Effector memory CD4-positive, alpha-beta T cell (primary cell): ENCODE measurements at places on chromosomes 13 and 19.

- DNase-seq: no peak
Measured at GRCh38 chr19:8481616-8482015, 20.8 kb downstream of the PRAM1 start.

- DNase-seq: no peak
Measured at GRCh38 chr13:41706152-41706551, 248.8 kb downstream of the RGCC start.

DNA sequence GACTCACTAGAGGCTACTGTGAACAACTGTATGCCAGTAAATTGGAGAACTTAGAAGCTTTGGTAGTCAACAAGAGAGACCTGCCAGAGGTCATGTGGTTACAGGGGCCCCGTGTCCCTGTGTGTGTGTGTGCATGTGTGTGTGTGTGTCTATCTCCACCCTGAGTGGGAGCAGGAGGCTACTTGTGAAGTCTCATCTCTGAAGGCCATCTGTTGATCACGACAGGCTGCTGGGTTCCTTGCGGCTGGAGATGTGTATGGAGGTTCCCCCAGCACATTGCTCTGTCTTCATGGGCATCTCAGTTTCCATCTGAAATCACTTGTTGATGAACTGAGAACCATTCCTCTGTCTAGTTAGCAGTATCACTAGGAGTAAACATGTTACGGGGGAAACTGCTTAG lies 58.2 kb upstream of the TEX29 start:
- no peak for DNase-seq

GRCh38 chr13:82934000-82934399 lies 948.3 kb downstream of the SLITRK1 start:
- DNase-seq: no peak

DNA sequence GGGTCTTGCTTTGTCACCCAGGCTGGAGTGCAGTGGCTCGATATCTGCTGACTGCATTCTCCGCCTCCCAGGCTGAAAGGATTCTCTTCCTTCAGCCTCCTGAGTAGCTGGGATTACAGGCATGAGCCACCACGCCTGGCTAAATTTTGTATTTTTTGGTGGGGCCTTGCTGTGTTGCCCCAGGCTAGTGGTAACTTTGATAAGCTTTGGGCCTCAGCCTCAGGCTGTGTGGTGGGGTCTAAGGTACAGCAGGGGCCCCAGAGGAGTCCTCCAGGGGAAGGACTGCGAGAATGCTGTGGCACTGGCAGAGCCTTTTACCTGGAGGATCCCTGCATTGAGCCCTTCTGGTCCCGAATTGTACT lies 7.2 kb downstream of the DOT1L start:
- no peak for DNase-seq

GRCh38 chr13:48615049-48615448 lies 38.7 kb upstream of the CYSLTR2 start:
- no peak for DNase-seq

- DNase-seq: no peak
Measured at GRCh38 chr13:99908140-99908803, 63.3 kb downstream of the ZIC5 start.

GRCh38 chr13:110312339-110313031 lies 5.4 kb downstream of the COL4A2 start:
- no peak for DNase-seq

- no peak for DNase-seq
Measured at GRCh38 chr13:26095338-26095737, 43.5 kb upstream of the SHISA2 start.

DNA sequence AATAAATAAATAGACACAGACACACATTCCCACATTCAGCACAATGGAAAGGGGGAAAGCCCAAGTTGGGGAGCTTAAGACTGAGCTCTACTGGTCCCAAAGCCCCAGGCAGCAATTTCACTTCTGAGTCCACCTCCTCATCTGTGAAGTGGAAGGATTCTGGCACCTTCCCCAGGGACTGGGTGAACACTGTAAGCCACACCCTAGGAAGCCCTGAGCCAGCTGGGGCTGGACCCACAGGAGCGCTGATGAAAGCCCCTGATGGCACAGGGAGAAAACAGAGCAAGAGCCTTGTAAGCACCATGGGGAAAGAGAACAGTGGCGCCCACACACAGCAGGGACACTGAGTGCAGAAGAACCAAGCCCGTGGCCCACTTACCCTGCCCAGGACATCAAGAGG lies 37.8 kb downstream of the EPS15L1 start:
- no peak for DNase-seq

DNA sequence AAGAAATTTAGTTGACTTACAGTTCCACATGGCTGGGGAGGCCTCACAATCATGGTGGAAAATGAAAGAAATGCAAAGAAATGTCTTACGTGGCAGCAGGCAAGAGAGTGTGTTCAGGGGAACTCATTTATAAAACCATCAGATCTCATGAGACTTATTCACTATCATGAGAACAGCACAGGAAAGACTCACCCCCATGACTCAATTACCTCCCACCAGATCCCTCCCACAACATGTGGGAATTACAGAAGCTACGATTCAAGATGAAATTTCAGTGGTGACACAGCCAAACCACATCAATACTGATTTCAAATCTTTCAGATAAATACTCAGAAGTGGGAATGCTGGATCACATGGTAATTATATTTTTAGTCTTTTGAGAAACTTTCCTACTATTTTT lies 1357.9 kb downstream of the SLITRK5 start:
- no peak for DNase-seq

DNA sequence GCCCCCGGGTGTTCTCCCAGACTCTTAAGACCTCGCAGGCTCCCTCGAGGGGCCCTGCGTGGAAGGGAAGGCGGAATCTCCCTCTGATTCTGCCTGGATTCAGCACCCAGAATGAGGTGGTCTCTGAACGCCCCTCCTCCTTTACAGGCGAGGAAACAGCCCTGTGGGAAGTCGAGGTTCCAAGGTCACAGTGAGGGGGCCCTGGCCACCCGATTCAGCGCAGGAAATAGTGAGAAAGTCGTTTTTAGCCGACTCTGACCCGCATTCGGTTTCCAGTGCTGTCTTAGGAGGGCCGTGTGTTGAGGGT lies 1.1 kb downstream of the BSG start:
- no peak for DNase-seq

DNA sequence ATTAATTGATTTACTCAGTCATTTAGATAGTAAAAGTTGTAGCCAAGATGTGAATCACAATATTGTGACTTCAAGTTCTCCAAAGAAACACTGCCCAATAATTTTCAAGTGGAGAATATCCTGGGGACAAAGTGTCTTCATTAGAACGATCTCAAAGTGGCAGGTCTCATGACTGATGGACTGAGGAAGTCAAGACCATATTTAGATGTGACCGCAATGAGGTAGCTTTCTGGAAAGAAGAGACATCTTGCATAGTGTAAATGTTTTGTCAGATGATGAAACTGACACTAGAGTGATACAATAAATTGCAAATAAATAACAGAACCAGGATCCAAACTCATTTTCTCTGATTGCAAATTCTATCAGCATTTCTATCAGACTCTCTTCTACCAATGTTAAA lies 1476.9 kb downstream of the EFNB2 start:
- no peak for DNase-seq

GRCh38 chr13:46951516-46951915 lies 54.7 kb upstream of the HTR2A start:
- no peak for DNase-seq

GRCh38 chr13:40143559-40143958 lies 488.1 kb downstream of the COG6 start:
- no peak for DNase-seq

- DNase-seq: no peak
Measured at GRCh38 chr13:106354961-106355360, 180.5 kb downstream of the EFNB2 start.

DNA sequence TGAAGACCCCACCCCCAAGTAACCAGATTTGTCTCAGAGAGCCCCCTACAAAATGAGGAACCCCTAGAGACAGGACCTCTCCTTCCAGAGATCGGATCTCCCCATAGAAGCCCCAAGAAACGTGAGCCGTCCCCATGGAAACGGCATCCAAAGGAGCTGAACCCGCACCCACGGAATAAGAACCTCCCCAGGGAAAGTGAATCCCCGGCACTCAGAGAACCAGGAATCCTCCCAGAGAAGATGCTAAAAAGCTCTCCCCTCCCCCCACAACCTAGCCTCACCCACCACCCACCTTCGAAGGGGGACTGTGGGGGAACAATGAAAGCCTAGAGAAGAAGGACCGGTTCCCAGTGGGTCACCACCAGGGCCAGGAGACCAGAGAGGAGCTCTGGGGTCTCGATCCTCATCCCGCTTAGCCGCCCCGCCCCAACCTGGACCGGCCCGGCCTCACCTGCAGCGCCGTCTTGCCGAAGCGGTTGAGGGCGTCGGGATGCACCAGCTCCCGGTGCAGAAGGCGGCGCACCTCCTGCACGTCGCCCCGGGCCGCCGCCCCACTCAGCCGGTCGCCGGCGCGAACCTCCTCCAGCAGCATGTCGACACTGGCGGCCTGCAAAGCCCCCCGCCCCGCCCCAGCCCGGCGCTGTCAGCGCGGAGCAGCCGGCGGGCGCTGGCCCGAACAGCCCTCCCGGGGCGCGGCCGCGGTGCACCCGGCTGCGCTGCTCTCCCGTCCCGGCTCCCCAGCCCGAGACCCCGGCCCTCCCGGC lies 535 bp downstream of the CDKN2D start:
- peak; percentile 17 for DNase-seq

GRCh38 chr13:101399365-101399764 lies 16.9 kb downstream of the NALCN start:
- no peak for DNase-seq

DNA sequence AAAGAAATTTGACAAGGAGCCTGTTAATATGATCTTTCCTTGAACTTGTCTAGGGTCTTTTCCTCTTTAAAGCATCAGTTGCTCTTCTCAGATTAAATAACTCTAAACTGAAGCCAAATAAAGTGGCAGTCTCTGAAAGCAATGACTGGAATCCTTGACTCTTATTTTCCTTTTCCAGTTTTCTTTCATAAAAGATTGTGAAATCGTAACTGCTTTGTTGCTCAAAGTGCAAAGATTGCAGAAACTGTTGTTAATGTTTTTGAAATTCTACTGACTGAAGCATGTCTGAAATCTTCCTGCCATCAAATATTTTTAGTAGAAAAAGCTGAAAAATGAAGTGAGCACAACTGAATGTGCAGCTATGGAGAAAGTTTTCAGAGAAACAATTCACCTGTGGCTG lies 1.9 kb downstream of the NHLRC3 start:
- no peak for DNase-seq

- DNase-seq: no peak
Measured at GRCh38 chr13:50672025-50672424, 171.5 kb downstream of the DLEU7 start.

DNA sequence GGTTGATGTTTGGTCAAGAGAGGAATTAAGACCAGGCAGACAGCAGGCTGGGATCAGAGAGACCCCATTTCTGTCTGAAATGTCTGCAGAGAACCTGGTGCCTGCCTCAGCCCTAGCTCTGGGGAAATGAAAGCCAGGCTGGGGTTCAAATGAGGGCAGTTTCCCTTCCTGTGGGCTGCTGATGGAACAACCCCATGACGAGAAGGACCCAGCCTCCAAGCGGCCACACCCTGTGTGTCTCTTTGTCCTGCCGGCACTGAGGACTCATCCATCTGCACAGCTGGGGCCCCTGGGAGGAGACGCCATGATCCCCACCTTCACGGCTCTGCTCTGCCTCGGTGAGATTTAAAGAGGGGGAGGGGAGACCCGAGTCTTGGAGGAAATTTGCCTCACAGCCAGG lies at the start of gene LILRB4:
LILRB4 (plus strand) TSS at position 256 of the 400 bp plus-strand sequence; CDS start at position 305, 49 bp downstream.
- DNase-seq: no peak

DNA sequence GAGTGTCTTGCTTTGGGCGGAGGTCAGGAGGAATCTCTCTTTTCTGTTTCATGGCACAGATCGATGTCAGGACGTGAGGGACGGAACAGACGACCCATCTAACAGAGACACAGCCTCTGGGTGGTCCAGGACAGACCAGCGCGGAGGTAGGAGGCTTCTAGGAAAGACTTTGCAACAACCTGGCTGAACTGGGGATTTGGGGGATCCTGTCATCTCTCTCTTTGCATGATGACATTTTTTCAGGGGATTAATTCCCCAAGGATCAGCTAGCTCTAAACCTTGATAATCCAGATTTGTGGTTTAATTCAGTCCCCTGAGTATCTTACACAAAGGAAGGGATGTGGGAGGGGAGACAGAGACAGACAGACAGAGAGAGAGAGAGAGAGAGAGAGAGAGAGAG lies 14.4 kb downstream of the CABP5 start:
- DNase-seq: no peak

GRCh38 chr19:57664269-57665127 lies 4.2 kb upstream of the ZSCAN4 start:
- no peak for DNase-seq

- no peak for DNase-seq
Measured at GRCh38 chr13:34361560-34361959, 543.6 kb downstream of the RFC3 start.

GRCh38 chr19:3524078-3524842 lies 14.7 kb upstream of the TEKTIP1 start:
- no peak for DNase-seq

DNA sequence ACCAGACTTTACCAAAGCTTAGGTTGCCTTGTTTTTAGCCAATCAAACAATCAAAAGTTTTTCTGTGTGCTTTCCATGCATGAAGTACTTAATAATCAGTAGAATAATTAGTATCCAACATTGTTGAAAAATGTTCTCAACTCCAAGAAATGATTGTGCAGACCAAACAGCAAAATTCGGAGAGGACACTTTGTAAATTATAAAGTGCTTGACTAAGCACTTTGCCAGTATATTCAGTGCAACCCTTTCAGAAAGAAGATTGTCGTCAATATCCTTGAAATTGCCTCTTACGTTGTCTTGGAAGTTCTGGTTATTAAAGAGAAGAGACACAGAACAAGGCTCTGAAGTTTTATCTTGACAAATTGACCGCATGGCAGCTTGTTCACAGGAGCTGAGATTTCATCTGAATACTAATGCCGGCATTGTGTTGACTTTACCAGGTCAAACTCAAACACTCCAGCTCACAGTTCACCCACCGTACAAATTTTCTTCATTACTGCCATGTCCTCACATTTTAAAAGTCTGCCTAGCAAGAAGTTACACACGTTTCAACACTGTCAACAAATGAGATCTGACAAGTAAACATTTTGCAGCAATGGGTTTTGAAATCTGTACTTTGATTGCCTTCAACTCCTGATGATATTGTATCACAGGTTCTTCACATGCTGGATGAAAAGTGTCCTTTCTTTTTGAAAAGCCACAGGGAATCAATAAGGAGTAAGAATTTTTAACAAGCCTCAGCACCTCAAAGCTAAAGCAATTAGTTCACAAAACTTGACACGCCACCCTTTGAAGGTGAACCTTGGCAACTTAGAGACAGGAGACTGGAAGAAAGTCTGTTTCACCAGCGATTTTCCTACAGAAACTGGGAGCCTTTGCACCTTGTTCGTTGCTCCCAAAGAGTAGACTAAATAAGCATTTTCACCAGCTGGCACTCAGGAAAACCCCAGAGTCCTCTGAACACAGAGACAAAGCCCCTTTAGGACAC lies 150.9 kb downstream of the RFC3 start:
- DNase-seq: no peak
